ENCODE measurements at places on chromosomes 13 and 19.

DNA sequence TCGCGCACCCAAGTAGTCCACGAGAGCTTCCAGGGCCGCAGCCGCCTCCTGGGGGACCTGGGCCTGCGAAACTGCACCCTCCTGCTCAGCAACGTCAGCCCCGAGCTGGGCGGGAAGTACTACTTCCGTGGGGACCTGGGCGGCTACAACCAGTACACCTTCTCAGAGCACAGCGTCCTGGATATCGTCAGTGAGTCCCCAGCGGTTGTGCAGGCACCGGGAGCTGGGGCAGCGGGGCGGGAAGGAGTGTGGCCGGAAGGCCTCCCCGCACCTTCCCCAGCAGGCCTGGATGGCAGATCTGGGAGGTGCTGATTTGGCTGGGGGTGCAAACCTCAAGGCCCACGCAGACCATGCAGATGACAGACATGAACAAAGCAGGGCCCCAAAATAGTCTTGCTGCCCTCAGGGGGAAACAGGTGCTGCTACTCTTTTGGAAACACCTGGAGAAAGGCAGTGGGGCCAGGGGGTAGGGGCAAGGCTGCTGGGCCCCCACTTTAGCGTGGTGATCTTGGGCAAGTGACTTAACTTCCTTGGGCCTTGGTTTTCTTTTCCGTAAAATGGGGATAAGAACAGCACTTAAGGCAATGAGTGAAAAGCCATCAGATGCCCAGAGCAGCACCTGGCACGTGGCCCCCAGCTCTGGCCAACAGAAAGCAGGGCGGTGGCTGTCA, 4.0 kb downstream of the MAG start:
- peak; percentile 59 for DNase-seq

DNA sequence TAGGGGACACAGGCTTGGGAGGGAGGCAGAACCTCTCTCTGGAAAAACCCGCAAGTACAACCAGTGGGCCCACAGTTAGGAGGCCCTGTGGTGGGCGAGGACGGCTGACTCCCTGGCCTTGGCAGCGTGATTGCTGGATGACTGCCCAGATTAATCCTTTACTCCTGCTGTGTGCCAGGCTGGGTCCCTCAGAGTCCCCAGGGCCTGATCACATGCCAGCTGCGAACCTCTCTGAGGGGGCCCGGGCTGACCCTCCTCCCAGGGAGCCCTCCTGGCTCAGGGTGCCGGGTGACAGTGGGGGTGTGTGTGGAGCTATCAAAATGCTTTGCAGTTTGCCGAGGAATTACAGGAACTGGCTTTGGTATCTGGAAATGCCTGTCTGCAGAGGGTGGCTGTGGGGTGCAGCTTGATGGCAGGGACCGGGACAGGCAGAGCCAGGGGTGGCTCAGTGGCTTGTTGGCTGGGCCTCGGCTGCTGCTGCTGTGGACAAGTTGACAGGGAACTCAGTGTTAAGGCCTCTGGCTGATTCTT, 48.9 kb downstream of the DNM2 start:
- DNase-seq, result no peak

DNA sequence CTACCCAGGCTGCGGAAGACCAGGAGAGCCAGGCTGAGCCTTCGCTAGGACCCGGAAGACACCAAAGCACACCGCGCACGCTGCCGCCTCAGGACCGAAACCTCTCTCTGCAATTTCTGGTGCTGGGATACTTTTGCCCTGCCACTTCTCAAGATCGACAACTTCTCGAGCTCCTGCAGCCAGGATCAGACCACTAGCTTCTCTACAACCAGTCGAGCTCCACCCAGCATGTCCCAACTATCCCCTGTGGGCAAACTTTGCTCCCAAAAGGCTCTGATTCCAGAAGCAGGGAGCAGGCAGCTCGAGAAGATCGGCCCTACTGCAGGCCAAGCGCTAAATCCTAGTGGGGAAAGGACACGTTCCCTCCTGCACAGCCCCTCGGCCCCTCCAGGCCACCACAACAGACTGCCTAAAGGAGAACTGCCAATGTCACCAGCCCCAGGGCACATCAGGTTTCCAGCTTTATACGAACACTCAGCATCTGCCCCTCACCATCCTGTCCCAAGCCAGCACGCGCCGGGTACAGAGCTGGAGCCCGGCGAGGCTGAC, 979 bp downstream of the AKAP8 start:
- peak; percentile 62 for DNase-seq

DNA sequence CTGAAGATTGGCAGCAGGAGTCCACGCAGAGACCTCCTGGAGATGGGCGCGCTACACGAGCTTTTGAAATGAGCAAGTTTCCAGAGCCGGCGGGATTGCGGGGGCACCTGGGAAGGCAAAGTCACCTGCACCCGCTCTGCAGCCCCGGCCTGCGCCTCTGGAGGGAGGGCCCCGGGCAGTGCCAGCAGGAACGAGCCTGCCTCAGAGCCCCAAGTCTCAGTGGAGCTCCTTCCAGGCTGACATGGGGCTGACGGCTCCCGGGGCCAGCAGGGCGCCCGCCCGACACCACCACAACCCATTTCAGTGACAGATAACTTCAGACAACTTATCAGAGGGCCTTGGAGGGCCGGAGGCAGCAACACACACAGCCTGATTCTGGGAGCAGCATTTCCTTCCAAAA, 45.0 kb downstream of the RASA3 start:
- peak; percentile 1 for DNase-seq

DNA sequence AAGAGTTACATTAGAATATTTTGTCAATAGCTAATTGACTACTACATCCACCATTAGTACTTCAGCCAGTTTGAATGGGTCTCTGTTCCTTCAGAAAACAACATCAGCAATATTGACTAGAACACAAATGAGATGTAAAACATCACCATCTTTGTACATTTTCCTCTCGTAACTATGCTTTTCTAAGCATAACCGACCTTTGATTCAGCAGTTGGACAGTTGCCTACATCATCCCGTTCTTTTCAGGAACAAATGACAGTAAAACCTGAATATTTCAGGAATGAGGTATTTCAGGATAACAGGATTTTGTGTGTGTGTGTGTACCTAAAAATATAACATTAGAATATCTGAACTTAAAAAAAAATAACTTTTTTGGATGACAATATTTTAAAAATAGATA, 60.9 kb downstream of the STARD13 start:
- DNase-seq, result no peak

DNA sequence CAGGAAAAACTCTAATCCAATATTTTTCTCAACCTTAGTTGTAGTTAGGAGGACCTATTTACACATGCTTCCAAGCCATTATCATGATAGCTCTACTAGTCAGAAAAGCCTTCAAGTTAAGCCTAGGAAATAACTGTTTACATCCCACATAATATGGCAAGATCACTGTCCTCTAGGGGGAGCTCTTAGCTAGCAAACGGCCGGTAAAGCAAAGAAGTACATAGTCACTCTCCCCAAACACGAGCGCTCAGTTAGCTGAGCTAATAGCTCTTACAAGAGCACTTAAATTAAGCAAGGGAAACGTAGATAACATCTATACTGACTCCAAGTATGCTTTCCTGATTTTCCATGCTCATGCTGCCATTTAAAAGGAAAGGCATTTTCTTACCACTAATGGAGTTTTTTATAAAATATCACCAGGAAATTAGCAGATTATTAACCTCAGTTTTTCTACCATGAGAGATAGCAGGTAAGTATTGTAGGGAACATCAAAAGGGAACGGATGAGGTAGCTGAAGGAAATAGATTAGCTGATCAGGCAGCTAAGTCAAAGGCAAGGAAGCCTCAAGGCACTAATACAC, 100.6 kb upstream of the PABPC3 start:
- peak; percentile 60 for DNase-seq

All from CD4-positive, alpha-beta T cell treated with Interleukin-17A for 4 hours (primary cell).